Activated T-helper 1 cell treated with anti-CD3 and anti-CD28 coated beads, Interleukin-12 subunit alpha, Interleukin-12 subunit beta, Interleukin-2, Interleukin-4 antibody, amounts not matched to agents 30 ng/mL and 10 ng/mL and 1 ng/mL, durations not matched to agents 14 hours and 24 hours and 36 hours (primary cell): ENCODE measurements at places on chromosomes 3 and 15. TPM values are rescaled to one million over a fixed set of nuclear protein-coding genes. Genes with fewer than 3 reads are reported as not detected.

GRCh38 chr3:57972531-57973111 is 35.6 kb upstream of the FLNB start:
- no peak for DNase-seq

GRCh38 chr15:63439536-63440264 is 58.1 kb upstream of the CA12 start:
- no peak for DNase-seq

GRCh38 chr3:24027946-24028345 is 82.9 kb downstream of the NR1D2 start:
- DNase-seq: no peak

GRCh38 chr3:69671082-69671952 is 67.9 kb upstream of the MITF start:
- DNase-seq: no peak

DNA sequence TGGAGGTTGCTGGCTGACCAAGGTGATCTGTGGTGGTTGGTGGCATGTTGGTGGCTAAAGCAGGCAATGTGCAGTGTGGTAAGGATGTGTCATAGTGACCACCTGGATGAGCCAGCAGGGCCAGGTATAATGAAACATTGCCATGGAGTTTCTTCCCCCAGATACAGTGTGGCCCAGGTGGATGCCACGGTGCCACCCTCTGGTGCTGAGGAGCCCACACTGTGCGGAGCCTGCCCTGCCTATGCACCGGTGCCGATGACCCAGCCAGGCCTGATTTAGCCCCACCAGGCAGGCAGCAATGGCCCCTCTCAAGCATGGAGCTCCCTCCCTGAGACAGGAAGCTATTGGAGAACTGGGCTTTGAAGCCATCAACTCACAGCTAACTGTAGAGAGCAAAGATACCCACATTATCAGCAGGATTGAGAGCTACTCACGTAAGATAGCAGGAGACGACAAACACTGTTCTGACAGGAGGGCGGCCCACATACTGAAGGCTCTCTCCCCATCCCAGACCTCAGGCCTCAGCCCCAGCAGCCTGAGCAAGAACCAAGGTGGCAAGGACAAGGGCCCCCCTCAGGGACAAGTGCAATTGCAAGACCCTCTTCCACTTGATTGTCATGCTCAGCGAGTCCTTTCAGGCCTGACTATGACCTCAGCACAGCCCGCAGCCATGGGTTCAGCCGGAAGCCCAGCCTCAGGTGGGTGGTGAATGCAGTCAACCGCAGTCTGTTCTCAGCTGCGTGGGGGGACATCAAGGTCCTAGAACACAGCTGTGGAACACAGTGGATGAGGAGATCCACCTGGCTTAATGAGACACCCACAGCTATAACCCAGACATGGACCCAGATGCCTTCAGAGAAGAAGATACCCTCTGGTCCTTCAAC is 82.8 kb upstream of the CDV3 start:
- DNase-seq: peak; percentile 48

GRCh38 chr15:97691078-97691477 is 269.4 kb upstream of the ARRDC4 start:
- no peak for DNase-seq

DNA sequence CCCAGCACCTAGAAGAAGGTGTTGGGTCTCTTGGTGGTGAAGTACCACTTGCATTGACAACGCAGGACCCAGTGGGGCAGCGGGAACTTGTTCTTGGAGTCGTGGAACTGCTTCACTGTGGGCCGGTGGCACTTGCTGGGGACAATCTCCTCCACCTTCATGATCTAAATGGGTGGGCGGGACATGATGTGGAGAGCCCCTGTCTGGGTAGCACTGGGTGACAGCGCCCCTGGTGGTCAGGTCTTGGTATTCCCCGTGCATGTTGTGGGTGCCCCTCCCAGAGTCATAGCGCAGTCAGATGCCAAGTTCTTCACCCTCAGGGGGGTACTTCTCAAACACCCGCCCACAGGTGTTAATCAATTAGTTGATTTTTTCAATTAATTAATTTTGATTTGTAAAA is 60.2 kb downstream of the AGBL1 start:
- no peak for DNase-seq

- DNase-seq: peak; percentile 23
Observed at GRCh38 chr15:84598250-84598649, 2.6 kb upstream of the ZSCAN2 start.

Gene SI
- not detected in 2 replicates for total RNA-seq

Gene GRK7
- not detected in 2 replicates for total RNA-seq
